Fibroblast of skin of left quadriceps (primary cell): ENCODE measurements at places on chromosomes 1 and 21.

- DNase-seq = no peak
These were observed 65.2 kb downstream of the FCRL5 start for GRCh38 chr1:157487096-157487495.

- no peak for DNase-seq
These were observed 647.2 kb upstream of the CXADR start for GRCh38 chr21:16865632-16866031.

DNA sequence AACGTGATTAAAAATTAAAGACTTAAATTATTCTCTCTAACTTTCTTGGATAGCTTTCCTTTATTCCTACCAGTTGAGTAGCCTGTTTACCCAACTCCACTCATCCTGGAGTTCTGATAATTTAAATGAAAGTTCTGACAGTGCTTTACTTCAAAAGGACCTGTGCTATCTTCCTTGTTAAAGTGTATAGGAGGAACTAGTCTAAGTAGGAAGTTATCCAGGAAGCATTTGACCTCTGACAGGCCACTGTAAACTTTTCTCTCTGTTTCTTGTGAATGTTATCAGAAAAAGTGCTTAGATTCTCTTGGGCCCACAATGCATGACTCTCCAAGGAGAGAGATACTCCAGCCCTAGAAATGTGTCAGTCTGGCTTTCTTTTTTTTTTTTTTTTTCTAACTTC, 9.2 kb downstream of the UAP1 start:
- no peak for DNase-seq

GRCh38 chr1:160607011-160607671, 27.8 kb upstream of the CD84 start:
- DNase-seq = peak; percentile 36

- no peak for DNase-seq
These were observed 326.0 kb downstream of the BARHL2 start for GRCh38 chr1:90391126-90391525.

DNA sequence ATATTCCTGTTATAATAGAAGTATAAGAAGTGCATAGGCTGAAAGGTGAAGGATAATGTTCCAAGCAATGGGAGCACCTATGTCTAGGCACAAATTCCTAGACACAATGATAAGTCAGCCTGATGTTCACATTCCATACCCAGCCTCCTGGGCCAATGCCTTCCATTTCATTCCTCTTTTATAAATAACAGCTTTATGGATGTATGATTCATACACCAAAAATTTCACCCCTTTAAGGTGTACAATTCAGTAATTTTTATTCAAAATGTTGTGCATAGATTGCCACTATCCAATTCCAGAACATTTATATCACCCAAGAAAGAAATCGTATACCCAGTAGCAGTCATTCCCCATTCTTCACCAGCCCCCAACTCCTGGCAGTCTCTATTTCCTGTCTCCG, 118.8 kb downstream of the BRINP2 start:
- no peak for DNase-seq

DNA sequence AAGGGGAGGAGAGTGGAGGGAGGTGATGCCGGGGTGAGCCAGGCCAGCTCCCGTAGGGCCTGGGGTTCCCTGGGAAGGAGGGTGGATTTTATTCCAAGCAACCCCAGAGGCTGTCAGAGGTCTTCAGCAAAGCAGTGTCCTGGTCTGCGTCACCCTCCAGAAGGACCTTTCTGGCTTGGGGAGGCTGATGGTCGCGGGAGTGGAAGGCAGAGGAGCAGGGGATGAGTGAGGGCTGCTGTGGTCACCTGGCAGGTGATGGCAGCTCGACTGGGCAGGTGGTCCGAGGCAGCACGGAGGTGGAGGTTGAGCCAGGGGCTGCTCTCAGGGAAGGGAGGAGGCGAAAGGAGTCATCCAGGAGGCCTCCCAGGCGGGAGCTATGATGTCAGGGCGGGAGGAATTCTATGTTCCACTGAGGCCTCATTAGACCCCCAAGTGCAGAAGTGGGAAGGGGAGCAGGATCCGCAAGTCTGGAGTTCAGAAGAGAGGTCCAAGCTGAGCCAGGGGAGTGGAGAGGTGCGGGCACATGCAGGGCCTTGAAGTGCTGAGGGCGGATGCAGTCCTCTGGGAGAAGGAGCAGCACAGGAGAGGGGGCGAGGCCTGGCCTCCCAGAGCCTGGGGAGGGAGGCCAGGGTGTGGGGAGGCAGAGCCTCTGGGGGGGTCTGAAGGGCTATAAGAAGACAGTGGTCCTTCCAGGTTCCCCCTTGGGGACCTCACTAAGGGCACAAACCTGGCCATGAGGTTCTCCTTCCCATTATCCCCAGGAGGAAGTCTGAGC, 33.3 kb downstream of the BMP8A start:
- no peak for DNase-seq

- no peak for DNase-seq
These were observed 28.9 kb downstream of the RUNX3 start for GRCh38 chr1:24900985-24901781.

- no peak for DNase-seq
These were observed 22.3 kb downstream of the ADGRL2 start for GRCh38 chr1:81823082-81823481.

DNA sequence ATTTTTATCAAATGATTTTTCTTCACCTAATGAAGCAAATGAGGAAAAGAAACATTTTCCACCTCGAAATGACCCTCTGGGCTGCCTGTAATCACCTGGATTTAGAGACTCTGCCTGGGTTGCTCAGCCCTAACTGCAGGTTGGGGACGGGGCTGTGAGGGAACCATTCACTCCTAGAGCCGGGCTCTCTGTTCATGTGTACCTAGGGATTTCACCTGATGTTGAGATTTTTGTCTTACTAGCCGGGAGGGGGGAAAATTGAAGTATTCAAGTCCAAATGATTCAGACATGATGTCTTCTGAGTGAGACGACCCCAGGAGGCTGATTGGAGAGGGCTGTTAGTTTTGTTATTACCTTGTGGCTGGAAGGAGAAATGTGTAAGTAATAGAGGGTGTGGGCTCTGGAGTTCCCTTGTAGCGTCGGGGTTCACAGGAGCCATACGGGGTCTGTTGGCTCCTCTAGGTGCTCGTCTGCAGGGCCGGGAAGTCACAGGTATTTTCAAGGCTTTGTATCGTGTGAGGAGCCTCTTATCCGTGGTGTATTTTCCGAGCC, 42.3 kb upstream of the PWP2 start:
- no peak for DNase-seq

DNA sequence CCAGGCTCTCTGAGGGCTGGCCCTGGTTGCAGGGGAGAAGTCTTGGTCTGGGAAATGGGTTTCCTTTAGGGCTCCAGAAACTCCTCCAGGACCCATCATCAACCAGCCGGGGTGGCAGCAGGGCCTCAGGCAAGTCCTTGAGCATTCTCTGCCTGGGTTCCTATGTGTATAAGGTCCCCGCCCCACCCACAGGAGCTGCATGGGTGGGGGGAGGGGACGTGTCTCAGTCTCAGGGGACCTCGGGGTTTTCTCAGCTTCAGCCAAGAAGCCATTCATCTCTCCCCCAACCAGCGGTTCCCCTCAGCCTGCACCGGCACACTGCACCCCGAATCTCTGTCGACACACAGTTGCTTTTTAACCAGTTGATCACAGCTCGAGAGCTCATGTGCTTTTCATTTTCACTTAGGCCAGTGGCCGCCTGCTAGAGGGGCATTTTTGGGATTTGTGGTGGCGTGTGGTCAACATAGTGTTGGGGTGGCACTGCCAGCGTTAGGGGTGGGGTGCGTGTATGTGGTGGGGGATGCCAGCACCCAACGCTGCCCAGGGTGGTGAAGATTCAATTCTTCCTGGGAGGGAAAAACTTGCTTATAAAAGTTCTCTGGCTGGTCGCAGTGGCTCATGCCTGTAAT, 6.5 kb downstream of the RUNX3 start:
- DNase-seq = no peak

DNA sequence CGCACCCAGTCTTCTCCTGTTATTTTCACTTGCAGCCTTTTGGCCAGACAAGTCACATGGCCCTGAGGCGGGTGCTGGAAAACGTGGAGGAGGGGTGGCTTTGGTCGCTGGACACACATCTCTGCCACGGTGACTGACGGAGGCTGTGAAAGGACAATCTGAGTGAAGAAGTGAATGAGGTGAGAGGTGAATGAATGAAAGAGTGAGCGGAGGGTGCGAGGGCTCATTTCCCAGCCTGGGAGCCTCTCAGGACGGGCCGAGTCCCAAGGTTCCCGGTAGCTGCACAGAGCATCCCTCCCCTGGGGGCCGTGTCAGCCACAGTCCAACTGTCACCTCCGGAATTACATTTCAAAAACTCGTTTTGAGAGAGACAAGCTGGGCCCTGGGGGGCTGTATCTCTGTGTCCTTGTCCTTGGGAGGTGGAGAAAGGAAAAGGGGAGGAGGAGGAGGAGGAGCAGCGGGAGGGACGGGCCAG, 89.6 kb downstream of the UBIAD1 start:
- no peak for DNase-seq

DNA sequence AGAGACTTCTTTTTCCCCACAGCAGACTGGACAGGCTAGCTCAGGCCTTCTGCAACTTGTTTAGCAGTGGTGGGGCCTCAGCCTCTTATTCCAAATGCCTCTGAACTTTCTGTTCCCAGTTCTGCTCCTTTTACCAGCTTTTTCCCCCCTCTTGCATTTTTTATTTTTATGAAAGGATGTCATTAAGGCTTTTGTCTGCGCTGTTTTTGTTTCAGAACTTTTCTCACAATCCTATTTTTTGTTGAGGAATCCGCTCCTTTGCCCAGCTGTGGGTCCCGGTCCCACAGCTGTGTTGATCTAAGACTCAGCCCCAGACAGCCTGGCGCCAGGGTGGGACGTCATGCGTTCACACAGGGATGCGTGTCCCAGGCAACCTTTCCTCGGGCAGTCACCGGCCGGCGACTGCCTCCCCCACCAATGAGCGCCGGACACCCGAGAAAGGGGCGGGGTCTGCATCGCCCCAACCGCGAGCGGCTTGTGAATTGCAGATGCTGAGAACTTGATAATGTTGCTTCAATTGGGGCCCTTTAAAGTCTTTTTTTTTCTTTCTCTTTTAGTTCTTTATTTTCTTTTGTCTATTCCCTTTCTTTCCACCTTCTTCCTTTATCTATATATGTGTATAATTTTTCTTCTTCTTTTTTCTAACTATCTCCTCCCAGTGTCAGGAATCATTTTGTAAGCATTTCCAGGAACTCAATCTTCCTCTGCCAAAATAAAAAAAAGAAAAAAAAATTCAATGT, 3.0 kb upstream of the ID3 start:
- peak; percentile 90 for DNase-seq

GRCh38 chr1:91454136-91454535, 46.5 kb upstream of the CDC7 start:
- no peak for DNase-seq

- DNase-seq = no peak
These were observed 52.5 kb downstream of the DISP1 start for GRCh38 chr1:222867316-222867715.

GRCh38 chr1:72530646-72531045, 248.3 kb upstream of the NEGR1 start:
- no peak for DNase-seq

GRCh38 chr1:67338642-67339041, 31.0 kb downstream of the IL12RB2 start:
- DNase-seq = no peak

DNA sequence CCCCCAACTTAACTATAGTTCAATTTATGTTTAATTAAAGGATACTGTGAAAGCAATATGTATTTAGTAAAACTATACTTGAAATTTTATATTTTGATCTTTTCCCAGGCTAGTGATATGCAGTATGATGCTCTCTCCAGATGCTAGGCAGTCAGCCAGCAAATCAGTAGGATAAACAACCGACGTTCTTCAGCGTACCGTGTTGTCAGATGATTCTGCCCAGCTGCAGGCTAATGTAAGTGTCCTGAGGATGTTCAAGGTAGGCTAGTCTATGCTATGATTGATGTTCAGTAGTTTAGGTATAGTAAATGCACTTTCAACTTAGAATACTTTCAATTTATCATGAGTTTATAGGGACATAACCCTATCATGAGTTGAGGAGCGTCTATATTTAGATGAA, 762.6 kb downstream of the MRPL39 start:
- DNase-seq = no peak

GRCh38 chr1:84780000-84780716, 89.9 kb upstream of the SSX2IP start:
- no peak for DNase-seq

- no peak for DNase-seq
These were observed 22.7 kb upstream of the AADACL3 start for GRCh38 chr1:12692967-12693782.

DNA sequence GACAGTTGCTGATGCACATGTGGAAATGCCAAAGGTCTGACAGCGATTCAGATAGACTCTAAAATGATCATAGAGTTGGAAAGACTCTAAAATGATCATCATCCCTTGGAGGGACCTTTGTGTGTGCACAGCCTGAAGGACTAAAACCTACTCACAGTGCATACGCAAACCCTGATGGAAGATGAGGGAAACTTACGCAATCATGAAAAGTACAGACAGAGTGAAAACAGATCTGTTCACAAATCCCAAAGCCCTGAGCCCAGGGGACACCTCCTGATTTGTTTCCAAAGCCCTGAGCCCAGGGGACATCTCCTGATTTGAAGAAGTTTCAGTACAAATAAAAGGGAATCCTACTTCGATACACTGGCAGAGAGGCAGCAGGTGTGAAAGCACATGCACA, 79.3 kb upstream of the PROX1 start:
- DNase-seq = no peak

DNA sequence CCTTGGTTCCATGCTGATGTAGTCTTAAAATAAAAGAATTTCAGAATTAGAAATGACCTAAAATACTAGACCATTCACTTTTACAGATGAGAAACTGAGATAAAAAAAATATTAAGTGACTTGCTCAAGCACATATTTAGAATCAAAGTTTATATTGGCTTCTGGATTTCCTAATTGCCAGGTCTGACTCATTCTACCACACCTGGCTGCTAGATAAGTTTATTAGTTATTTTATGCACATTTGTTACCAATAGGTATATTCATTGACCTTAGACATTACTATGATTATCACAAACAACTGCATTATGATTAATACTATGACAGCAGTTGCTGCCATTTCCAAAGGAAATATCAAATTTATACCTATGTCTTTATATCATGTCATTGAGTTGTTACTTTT, 497.5 kb downstream of the RWDD3 start:
- DNase-seq = no peak

GRCh38 chr21:45439161-45439872, 34.4 kb downstream of the COL18A1 start:
- peak; percentile 54 for DNase-seq

- no peak for DNase-seq
These were observed 111.9 kb downstream of the XCL2 start for GRCh38 chr1:168431882-168432281.
